ENCODE measurements at places on chromosomes 5 and 9.

DNA sequence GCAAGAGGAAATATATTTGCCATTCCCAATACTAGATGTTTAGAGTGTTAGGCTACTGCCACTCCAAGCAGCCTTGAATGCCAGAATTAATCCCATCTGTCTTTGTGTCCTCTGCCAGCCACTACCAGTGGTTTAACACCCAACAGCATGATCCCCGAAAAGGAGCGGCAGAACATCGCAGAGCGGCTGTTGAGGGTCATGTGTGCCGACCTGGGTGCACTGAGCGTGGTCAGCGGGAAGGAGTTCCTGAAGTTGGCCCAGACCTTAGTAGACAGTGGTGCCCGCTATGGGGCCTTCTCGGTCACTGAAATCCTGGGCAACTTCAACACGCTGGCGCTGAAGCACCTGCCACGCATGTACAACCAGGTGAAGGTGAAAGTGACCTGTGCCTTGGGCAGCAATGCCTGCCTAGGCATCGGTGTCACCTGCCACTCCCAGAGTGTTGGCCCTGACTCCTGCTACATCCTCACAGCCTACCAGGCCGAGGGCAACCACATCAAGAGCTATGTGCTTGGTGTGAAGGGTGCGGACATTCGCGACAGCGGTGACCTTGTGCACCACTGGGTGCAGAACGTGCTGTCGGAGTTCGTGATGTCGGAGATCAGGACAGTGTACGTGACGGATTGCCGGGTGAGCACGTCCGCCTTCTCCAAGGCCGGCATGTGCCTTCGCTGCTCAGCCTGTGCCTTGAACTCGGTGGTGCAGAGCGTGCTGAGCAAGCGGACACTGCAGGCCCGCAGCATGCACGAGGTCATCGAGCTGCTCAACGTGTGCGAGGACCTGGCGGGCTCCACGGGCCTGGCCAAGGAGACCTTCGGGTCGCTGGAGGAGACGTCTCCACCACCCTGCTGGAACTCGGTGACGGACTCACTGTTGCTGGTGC is 29.3 kb downstream of the AMBP start:
- ATAC-seq: no peak

GRCh38 chr9:113497051-113497450 is 33.5 kb downstream of the RGS3 start:
- no peak for ATAC-seq

DNA sequence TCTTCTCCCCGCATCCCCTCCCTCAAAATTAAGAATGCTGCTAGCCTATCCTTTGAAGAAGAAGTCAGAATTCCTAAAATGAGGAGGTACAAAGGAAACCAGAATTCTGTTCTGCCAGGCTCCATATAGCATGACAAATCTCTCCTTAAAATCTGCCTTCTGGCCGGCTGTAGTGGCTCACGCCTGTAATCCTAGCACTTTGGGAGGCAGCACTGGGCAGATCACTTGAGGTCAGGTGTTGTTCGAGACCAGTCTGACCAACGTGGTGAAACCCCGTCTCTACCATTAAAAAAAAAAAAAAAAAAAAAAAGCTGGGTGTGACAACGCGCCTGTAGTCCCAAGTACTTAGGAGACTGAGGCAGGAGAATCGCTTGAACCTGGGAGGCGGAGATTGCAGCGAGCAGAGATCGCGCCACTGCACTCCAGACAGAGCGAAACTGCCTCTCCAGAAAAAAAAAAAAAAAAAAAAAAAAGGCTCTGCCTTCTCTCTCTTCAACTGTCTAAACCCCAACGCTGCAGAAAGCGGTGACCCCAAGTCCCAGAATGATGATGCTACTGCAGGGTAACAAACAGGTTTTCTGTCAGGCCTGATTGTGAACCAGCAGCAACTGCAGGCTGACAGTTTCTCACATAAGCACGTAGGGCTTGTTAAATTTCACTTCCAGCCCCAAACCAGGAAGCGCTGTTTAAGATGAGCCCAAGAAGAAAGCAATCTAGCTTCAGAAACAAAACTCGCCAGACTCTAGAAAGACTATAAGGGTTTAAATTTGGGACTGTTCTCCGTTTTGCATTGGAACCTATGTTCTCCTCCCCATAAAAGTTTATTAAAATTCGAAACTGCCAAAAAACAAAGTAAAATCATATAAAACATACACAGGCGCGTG is 963 bp upstream of the CAST start:
- peak; percentile 37 for ATAC-seq

DNA sequence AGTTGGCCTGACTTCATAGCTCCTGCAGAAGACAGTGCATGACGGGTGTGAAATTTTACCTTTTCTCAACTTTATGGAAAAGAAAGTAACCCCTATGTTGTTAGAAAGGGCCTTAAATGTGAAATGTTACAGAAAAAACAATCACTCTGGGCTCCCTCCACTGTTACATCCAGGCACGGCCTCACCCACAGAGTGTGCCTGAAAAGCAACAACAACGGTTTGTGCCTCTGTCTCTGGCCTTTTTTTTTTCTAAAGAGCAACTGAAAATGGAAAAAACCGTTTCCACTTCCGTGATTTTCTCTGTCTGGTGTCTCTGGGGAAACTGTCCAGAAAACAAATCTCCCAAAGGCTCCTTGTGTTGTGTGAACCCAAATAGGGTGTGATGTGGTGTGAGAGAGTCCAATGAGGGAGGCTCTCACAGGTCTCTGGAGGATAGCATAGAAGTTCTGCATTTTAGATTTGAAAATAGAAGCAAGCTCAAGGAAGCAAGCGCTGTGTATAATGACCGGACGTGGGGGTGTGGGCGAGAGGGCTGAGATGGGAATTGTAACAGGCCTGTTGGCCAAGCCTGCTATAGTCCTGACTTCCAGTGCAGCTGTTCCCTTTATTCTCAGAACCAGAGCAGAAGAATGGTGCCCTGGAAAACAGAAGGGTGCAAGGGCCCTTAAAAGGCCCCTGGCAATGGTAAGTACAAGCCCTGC is 221.8 kb upstream of the TUT7 start:
- no peak for ATAC-seq

- ATAC-seq: no peak
Measured at GRCh38 chr9:9901624-9902023, 711.2 kb downstream of the PTPRD start.

GRCh38 chr5:176658817-176659511 is 11.7 kb downstream of the TSPAN17 start:
- ATAC-seq: no peak

- ATAC-seq: no peak
Measured at GRCh38 chr5:28822071-28822470, 1783.7 kb upstream of the CDH9 start.

DNA sequence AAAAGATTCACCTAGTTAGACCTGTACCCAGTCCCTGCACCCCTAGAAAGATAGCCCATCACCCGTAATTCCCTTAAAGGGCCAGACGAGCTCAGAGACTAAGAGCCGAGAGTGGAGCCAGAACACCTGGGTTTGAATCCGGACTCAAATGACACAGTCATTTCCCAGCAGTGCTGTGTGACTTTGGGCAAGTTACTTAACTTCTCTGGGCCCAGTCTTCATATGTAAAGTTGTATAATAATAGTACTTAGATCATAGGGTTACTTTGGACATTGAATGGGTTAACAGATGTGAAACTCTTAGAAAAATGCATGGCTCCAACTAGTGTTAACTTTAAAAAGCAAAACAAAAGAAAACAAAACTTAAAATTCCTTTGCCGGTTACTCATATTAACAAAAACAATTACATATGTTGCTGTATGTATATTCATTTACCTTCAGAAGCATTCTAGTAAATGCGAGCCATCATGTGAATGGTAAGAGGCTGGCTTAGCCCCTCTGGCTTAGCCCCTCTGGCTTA is 40.4 kb upstream of the RASGRF2 start:
- ATAC-seq: no peak

DNA sequence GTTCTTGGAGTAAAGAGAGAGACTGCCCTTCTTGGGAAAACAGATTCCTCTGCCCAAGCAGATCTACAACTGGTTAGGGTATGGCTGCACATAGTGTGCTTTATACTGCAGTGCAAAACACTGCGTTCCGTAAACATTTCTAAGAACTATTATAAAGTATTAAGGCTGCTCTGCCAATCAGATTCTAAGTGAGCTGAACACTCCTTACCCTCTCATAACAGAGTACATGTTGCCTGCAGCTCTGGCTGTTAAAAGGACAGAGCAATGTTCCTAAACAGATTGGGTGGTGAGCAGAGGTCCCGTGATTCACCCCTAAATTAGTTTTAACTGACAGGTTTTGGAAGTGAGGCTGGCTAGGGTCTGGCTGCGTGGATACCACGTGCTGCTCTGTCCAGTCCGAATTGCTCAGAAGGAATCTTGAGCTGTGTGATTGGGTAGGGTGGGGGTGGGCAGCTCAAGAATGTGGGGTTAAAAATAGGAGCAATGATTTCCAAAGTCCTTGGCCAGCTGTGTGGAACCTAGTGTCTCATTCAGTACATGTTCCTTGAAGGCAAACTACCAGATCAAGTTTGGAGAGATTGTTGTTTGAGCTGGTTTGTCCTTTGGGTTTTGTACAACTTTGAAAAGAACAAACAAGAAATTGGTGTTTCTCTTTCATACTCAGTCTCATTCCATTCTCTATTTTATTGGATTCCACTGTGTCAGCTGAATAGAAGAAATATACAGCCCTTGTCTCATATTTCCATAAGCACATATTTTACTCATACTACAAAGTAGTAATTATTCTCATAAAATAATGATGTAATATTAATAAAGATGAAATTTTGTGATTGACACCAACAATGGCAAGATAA is 497.6 kb upstream of the CD180 start:
- no peak for ATAC-seq

DNA sequence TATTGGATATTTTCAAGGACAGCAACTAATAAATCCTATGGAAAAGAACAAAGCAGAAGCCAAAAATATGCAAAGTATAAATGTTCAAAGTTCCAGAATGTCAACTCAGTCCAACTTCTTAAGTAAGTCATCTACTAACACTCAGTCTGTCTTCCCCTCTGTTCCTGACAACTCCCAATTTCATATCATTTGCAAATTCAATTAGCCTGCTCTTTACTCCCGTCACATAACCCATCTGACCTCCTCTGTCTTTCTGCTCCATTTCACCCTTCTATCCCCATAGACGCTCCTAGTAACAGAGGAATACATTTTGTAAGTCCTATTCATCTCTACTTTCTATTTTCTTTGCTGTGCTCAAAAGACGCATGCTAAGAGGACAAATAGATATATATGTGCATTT is 659.8 kb upstream of the MEF2C start:
- ATAC-seq: no peak

- ATAC-seq: no peak
Measured at GRCh38 chr5:180006141-180006540, 65.4 kb downstream of the RNF130 start.
